ENCODE measurements at places on chromosomes 12 and 14.

DNA sequence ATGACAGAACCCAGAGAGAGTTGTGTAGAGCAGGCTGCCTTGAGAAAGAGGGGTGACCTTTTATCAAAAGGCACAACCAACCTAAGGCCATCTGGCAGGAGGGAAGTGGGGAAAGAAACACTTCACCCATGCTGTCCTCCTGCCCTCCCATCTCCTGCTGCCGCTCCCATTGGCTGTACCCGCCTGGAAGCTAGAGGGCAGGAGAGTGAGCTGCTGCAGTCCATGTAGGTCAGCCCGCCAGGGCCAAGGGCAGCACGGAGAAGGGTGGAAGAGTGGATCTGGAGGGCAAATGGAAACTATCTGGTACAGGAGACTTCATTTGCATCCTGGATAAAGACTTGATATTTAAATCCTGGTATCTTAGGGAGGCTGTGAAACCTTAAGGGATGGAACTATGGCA, 11.5 kb upstream of the CABP1 start:
- DNase-seq = no peak

DNA sequence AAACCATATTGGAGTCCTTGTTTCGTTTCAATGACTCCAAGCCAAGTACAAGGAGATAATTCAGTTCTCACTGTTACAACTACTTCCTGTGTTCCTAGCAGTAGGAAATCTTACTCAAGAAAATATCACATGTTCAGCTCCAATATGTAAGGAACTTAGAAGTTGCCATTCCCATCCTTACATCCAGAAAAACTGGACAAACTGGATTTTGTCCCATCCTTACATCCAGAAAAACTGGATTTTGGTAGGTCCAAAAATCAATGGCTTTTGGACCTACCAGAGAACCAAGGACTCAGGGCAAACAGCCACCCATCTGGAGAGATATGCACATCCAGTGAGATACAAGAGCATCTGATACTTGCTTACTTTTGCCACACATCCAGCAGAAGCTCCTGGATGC, 23.8 kb downstream of the CMAS start:
- no peak for DNase-seq

DNA sequence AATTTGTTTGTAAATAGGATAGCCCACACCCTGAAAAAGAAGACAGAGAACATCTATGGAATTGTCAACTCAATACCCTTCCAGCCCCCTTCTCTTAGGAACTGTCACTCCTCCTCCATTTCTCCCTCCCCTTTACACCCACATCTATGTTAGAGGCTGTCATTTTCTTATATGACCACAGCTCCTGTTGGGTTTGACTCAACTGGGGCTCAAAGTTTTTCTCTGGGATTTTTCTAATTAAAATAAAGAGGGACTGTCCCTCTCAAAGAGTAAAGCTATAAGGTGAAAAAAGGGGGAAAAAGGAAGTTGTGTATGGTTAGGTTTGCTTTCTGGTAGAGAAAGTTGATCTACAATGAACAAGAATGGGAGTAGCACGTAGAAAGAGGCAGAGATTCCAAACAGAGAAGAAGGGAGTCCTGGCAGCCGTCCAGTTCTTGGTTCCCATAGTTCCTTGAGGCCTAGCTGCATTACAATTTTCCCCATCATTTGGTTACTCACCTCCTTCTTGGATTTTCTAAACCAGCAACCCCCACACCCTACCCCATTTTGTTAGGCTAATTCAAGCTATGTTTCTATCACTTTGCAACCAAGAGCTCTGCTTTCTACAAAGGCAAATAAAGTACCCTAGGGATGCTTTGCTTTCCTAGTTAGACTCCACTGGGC, 44.3 kb upstream of the STK38L start:
- DNase-seq = no peak

DNA sequence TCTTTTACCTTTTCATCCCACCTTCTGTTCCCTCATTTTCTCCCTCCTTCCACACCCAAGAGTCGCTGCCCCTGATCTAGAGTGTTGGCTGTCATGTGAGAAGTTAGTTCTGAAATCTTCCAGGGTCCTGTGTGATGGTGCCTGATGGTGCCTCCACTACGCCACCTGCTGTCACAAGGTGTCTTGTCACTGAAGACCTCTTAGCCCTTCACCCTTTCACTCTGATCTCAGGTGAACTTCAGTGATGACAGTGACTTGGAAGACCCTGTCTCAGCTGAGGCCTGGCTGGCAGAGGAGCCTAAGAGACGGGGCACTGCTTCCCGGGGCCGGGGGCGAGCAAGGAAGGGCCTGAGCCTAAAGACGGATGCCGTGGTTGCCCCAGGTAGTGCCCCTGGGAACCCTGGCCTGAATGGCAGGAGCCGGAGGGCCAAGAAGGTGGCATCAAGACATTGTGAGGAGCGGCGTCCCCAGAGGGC, 7.6 kb upstream of the PFDN5 start:
- peak; percentile 46 for DNase-seq

- DNase-seq = no peak
Observed at GRCh38 chr12:27158297-27158696, 75.9 kb upstream of the C12orf71 start.

DNA sequence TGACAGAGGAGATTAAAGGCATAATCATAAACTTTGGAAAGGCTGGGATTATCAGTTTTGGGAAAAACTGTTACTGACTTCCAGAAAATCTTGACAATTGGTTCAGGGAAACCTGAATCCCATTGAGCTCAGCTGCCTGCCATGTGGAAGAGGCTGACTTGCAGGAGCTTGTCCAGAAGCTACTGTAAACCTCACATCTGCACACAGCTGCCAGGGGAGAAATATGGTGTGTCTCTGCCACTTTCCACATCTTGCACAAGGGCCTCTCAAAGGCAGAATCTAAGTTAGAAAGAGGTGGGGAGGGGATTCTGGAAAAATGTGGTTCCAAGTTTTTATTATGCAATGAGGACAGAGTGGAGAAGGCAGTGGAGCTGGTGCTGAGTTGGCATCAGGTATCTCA, 8.7 kb upstream of the BHLHE41 start:
- DNase-seq = no peak

DNA sequence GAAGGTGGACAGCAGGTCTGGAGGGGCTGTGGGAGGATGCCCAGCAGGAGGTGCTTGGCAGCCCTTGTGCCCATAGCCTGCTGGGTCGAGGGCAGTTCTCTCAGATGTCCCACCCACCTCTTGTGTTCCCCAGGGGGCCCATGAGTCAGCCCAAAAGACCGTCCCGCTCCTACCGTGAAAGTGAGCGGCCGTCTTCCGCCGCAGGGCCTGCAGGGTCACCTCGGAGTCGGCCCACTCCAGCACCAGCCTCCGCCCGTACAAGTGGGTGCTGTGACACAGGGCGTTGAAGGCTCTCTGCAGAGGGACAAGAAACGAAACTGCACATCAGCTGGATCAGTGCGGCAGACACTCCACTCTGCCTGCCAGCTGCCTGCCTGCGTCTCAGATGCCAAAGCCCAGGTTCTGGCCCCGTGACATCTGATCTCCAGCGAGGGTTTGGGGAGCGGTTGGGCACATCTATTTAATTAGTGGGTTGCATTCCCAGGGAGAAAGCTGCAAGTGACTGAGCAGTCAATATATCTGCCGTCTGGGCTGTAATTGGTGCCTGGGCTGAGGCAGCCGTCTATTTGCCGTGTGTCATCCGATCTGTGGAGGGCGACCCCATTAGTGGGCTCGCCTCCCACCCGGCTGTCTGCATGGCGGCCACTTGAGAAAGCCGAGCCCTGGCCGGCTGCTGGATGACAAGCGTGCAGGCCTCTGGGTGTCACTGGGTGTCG, 121.5 kb downstream of the RBM19 start:
- DNase-seq = no peak

GRCh38 chr12:974271-974862, 16.7 kb upstream of the ERC1 start:
- DNase-seq = no peak

DNA sequence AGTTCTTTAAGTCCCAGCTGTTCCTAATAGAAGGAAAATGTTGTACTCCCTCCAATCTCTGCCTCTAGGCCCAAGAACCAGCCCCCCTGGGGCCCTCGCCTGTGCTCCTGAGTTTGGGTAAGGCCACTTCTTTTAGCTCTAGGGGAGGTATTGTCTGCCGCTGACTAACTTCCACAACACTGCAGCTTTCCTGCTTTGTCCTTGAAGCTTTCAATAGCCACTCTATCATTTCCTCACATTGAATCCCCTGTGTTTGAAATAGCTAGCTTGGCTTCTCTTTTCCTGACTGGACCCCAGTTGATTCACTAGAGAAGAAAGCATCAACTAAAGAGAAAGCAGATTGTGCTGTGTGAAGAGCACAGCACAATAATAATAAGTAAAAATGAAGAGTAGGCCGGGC, 28.8 kb downstream of the KRT80 start:
- DNase-seq = no peak

DNA sequence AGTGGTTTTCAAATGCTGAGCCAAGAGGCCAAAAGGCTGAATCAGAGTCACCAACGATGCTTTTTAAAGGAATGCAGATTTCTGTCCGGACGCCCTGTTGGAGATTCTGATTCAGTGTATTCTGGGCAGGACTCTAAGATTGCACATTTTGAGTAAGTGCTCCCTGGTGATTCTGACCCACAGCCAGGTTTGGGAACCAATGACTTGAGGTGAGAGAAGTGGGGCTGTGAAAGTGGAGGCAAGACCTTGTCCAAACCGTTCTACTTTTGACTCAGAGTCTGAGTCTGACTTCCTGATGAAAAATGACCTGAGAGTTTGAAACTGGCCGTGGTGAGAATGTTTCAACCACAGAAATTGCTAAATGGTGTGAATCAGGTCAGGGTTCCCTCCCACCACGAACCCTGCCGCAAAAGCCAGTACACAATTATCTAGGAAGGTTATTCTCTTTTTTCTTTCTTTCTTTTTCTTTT, 90.2 kb downstream of the NTN4 start:
- DNase-seq = peak; percentile 39

DNA sequence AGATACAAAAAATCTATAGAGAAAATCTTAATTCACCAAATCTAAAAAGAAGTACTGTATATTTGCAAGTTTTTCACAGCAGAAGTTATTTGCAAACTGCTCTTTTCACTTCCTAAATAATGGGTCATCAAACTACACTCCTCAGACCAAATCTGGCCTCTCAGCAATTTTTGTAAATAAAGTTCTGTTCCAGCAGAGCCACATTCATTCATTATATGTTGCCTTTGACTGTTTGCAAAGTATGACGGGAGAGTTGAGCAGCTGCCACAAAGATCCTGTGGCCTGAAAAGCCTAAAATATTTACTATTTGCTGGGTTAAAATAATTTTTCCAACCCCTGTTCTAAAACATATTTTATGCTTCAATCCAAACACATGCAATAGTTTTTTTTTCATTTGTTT, 1222.3 kb upstream of the SEL1L start:
- no peak for DNase-seq

GRCh38 chr12:8087666-8088065, 5.6 kb downstream of the NECAP1 start:
- DNase-seq = no peak

DNA sequence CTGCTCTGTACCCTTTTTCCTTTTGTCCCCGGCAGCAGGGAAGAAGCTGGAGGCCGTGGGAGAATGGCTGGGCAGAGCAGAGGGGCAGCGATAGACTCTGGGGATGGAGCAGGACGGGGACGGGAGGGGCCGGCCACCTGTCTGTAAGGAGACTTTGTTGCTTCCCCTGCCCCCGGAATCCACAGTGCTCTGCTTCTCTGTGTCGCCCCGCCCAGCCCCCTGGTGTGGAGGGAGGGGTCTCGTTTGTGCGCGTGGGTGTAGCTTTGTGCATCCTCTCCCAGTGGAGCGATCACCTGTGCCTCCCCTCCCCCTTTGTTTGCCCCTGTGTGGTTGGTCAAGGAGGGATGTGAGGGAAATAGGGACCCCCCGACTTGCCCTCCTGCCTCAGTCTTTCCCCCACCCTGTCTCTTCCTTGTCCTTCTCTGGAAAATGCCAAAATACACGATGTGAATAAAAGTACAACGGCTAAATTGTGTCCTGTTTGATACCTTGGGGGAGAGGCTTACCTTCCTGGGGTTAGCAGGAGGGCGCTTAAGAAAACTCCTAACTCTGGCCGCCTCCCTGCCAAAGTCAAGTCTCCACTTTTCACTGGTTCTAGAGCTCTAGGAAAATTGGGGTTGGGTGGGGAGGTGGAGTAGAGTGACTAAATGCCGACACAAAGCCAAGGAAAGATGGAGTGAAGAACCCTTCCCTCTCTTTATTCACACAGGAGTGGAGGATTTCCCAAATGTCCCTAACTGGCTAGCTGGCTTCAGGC, 990 bp upstream of the TPI1 start:
- no peak for DNase-seq
